Subcutaneous preadipocyte (primary cell): ENCODE measurements at places on chromosomes 4 and X. TPM values are rescaled to one million over a fixed set of nuclear protein-coding genes. Genes with fewer than 3 reads are reported as not detected.

The CCDC120 gene
- 0.37 and 0.39 TPM in 2 replicates for total RNA-seq

The DCX gene
- not detected in 2 replicates for total RNA-seq

The VCX2 gene
- total RNA-seq, result not detected in 2 replicates

The HTT-AS gene
- not detected in 2 replicates for total RNA-seq

The PALLD gene
- total RNA-seq, result 5.5 and 10.4 TPM in 2 replicates

The PNMA6E gene
- not detected in 2 replicates for total RNA-seq

The TRO gene
- total RNA-seq, result 1.4 and 5.1 TPM in 2 replicates

The RLIM gene
- total RNA-seq, result 44.8 and 60.0 TPM in 2 replicates

The EMCN gene
- 0.20 TPM in 1 of 2 replicates, not detected in the other for total RNA-seq

The ENAM gene
- not detected in 2 replicates for total RNA-seq

The SPANXA2 gene
- not detected in 2 replicates for total RNA-seq

The CD99 gene
- total RNA-seq, result 284 and 382 TPM in 2 replicates

The ARHGAP24 gene
- total RNA-seq, result 52.0 and 59.9 TPM in 2 replicates

The PRRG3 gene
- under 0.01 and 0.73 TPM in 2 replicates for total RNA-seq

The CCNI gene
- total RNA-seq, result 147 and 171 TPM in 2 replicates

The GPR78 gene
- 0.37 and 0.39 TPM in 2 replicates for total RNA-seq

The NCAPG gene
- 35.6 and 51.6 TPM in 2 replicates for total RNA-seq

The ADGRL3 gene
- not detected in 2 replicates for total RNA-seq

The GYG2 gene
- total RNA-seq, result 0.59 and 0.73 TPM in 2 replicates

The KLHL4 gene
- total RNA-seq, result 1.8 and 4.3 TPM in 2 replicates

The TRAM1L1 gene
- 0.59 and 1.8 TPM in 2 replicates for total RNA-seq

The NLGN4X gene
- total RNA-seq, result not detected in 2 replicates

The HDX gene
- total RNA-seq, result 5.3 and 6.2 TPM in 2 replicates

The MID1IP1 gene
- total RNA-seq, result 93.1 and 119 TPM in 2 replicates

The TMPRSS11F gene
- total RNA-seq, result not detected in 2 replicates

The RGN gene
- total RNA-seq, result 0.98 and 1.5 TPM in 2 replicates

The ZMAT1 gene
- total RNA-seq, result under 0.01 and 0.37 TPM in 2 replicates

The CYLC1 gene
- total RNA-seq, result not detected in 2 replicates

The DGAT2L6 gene
- not detected in 2 replicates for total RNA-seq

The VCX3A gene
- total RNA-seq, result not detected in 2 replicates

The RNF150 gene
- total RNA-seq, result under 0.01 and 0.39 TPM in 2 replicates
